ENCODE measurements at places on chromosomes 6 and 20.

DNA sequence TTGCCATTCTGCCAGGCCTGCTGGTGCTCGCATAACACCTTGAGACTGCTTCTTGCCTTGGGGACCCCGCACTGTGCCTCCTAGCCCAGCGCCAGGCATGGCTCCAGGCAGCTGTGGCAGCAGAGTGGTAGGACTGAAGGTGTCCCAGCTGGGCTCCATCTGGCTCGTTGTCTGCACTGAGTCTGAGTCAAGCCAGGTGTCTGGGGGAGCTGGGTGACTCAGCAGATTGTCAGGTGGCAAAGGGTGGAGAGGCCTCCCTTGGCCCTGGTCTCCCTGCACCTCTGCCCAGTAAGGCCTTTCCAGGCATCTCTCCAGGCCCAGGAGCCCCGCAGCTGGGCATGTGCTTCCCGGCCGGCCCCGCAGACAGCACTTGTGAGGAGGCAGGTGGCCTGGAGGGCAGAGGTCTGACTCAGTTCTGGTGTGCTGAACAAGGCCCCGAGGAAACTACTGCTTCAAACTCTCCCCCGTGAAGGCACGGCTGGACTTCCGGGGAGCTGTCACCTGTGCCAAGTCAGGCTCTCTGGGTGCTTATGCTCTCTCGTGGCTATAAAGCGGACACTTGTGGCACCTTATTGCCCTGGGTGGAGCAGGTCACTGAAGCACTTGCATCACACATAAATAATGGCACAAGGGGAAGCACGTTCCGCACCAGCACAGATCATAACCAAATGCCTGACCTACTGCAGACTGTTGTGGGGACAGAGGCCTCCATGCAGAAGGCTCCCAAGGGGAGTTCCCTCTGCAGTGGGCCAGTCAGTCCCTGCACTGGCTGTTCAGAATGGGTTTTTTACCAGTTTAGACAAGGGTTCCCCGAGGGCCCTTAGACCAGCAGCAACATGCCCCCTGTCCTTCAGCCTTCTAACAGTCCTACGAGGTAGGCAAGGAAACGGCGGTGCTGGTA lies 27.5 kb downstream of the FOXC1 start:
- DNase-seq = no peak

DNA sequence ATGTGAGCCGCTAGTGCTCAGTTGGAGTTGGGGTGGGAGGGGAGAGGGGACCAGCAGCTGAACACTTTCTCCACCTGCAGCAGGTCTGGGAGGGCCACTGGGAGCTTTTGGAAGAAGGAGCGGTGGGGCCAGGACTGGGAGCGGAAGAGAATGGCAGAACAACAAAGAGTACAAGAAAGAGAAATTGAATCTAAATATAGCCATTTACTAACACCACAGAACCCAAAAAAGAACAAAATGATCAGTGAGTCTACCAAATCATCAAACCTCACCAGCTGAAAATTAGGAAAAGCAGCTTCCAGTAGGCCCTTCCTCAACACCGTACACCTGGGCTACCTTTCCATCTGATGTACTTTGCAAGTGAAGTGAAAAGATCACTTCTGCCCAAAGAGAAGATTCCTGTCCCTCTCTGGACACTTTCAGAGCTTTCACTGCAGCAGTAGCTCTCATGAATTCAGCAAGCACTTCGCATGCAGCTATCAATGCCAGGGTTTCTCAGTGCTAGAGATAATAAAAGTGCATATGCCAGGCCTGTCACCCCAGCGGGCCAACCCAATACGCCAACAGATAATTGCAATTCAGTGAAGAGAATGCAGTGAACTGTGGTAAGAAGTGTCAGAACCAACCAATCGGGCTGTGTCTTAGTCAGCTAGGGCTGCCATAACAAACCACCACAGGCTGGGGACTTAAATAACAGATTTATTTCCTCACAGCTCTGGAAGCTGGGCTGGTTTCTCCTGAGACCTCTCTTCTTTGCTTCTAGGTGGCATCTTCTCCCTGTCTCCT lies 597 bp downstream of the LY86 start:
- DNase-seq = no peak

DNA sequence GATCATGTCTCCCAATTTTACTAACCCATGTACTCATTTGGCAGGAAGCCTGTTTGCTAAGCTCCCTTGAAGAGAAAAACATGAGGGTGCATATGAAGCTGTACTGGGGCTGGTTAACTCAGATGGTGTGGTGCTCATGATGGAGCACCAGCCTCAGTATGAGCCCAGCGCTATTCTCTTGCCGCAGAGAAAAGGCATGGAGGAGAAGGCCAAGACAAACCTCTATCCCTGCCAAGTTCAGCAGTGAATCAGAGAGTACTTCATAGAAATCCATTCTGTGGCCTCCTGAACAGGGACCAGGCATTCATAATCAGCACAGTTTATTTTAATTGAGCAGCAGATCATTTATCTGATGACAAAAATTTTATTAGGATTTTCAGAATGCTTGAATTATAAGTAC lies 398.1 kb downstream of the LMBRD1 start:
- DNase-seq = no peak

- no peak for DNase-seq
These were observed 9.2 kb upstream of the PI16 start for GRCh38 chr6:36945301-36945700.

DNA sequence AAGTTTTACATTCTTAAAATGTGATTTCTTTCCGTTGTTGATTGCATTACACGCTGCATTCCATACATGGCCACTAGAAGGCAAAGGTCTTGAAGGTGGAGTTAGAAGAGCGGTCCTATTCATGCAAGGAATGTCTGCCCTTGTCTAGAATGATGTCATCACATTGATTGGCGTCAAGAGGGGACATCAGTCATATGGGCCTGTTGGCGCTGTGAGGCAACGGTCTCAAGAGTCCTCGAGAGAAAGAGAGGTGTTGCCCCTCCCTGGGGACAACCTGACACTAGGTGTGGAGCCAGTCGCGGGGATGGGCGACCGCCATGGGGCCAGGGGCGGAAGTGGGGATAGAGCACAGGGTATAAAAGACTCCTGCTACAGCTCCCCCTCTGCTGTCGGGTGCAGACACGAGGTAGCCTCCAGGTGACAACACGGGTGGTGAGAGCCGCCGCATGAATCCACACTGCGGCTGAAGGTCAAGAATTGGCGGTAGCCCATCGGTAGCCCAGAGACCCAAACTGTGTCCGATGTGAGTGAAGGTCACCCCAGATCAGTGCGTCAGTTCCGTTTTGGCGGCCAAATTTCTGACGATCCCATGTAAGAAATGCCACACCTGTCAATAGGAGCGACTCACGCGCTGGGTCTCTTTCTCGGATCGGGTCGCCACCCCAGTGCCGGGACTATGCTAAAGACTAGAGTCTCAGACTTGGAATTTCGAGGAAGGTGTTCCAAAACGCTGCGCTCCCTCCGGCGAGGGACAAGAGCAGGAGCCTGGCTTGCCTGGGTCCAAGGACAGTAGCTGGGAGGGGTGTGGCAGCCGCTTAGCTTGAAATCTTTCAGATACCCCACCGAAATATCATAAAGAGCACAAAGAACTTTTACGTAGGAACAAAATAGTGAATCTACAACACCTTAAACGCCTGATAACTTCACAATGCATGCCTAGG lies 93.2 kb upstream of the ZNF184 start:
- no peak for DNase-seq

GRCh38 chr6:17473554-17473953 lies 80.2 kb downstream of the CAP2 start:
- no peak for DNase-seq

- DNase-seq = no peak
These were observed 622.4 kb downstream of the TENT5A start for GRCh38 chr6:81130061-81130460.

DNA sequence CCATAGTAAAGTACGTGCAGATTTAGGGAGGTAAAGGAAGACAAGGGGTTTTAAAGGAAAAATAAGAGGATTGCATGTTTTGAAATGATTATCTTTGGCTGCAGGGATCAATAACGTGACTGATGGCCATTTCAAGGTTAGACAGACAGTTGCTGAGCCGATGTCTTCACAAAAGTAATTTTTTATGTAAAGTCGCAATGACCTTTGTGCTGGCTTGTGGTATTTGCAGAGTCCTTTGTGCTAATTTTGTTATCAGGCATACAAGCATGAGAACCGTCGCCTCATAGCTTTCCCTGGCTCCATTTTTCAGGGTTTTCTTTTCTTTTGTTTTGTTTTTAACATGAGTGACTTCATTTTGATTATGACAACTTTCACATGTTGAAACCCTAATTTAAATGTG lies 605.7 kb upstream of the GJE1 start:
- DNase-seq = no peak

DNA sequence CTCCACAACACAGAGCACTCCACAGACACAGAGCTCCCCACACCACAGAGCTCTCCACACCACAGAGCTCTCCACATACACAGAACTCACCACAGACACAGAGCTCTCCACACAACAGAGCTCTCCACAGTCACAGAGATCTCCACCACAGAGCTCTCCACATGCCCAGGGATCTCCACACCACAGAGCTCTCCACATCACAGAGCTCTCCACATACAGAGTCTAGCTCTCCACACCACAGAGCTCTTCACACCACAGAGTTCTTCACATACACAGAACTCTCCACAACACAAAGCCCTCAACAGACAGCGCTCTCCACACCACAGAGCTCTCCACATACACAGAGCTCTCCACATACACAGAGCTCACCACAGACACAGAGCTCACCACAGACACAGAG lies 55.3 kb downstream of the ERMARD start:
- DNase-seq = no peak

- no peak for DNase-seq
These were observed 5.5 kb downstream of the SIRT5 start for GRCh38 chr6:13579911-13580310.

GRCh38 chr20:22757424-22758183 lies 173.2 kb upstream of the FOXA2 start:
- no peak for DNase-seq

GRCh38 chr6:128327890-128328289 lies 192.5 kb downstream of the PTPRK start:
- DNase-seq = peak; percentile 4

- no peak for DNase-seq
These were observed 540.6 kb downstream of the QKI start for GRCh38 chr6:163955096-163955495.

DNA sequence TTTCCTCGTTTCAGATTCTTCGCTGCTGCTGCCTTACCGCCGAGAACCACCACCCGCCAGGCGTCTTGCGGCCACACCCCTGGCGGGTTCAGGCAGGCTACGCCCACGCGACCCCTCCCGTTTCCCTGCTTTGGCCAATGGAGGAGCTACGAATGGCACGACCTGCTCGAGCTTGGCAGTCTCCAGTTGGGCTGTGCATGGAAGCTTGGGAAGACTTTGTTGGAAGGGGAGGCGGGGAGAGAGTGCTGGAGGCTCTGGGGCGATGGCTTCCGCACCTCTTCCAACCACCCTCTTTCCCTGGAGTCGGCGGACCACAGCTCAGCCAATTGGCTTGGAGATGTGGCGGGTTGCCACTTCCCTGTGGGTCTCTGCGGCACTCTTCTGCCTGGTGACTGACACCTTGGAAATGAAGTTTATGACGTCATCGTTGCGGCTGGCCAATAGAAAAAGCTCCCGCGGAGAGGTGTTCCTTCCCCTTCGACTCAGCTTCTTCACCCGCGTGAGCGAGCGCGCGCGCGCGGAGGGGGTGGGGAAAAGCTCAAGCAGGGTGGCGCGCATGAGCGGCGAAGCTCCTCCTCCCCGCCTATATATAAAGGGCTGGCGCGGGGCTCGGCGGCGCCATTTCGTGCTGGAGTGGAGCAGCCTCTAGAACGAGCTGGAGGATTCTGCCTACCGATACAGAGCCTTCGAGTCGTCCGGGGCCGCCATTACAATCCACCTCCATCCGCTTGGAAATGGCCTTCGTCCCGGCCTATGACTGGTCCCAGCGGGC lies 3.4 kb downstream of the BRD2 start:
- peak; percentile 99 for DNase-seq

- no peak for DNase-seq
These were observed 185.7 kb downstream of the CDKAL1 start for GRCh38 chr6:20719980-20720379.

- DNase-seq = no peak
These were observed 36.6 kb upstream of the CARMIL1 start for GRCh38 chr6:25242567-25242966.

DNA sequence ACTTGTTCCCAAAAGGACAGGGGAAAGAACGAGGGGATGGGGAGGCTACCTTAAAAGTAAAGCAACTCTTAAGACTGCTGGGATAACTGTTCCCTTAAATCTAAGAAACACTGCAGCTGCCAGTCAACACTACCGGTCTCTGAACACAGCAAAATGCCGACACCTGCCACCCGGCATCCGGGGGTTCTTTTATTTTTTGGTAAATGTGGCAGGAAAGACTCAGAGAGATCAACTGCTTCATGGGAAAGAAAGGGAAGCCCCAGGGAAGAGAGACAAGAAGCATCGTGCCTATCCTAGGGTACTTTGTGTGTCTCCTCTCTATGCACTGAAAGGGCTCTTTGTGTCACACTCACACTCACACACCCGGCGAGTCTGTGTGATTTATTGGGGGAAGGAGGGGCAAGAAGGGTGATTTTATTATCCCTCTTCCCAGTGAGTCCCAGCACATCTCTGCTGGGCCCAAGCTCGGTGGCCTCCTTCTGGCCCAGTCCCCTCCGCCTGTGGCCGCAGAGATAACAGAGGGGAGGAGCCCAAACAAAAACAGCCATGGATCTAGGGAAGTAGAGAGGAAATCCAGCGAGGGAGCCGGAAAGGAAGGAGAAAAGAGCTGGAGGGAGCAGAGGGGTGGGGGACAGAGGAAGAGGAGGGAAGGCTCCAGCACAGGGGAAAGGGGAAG lies 1.4 kb downstream of the FYN start:
- no peak for DNase-seq

DNA sequence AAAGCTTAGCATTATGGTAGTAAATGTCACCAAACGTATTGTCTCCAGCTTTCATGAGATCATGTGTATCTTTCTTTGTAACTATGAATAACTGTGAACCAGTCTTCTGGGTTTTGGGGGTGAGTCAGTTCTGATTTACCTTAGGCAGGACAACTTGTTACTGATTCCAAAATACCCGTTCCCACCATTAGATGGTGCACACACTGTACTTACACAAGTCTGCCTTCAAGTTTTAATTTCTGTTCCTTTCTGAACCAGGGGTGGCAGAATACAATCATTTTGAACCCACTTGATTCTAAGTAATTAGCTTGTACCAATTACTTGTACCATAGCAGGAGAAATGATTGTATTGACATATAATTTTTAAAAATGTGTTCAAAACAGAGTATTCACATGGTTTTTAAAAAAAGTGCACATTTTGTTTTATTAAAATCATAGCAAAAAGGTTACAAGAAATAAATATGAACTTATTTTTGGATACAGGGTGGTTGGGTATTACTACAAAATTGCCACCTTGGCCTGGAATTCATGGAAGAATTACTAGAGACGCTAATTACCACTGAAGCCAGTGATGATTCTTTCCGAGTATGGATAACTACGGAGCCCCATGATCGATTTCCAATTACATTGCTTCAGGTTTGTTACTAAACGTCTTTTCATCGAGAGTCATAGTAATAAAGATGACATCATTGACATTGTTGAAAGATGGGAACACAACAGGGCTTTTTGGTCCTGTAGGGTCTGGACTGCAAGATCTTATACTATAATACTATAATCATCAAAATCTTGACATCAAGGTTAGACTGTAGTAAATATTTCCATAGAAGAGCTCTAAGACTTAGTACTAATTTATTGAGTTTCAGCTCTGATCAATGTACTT lies 75.2 kb upstream of the GLP1R start:
- DNase-seq = peak; percentile 8

Measured in stimulated activated CD4-positive, alpha-beta T cell treated with anti-CD3 and anti-CD28 coated beads, TNF-alpha, amount 100 ng/mL, for 48 hours (primary cell).